Osteocyte (in vitro differentiated cells): ENCODE measurements at places on chromosomes 2 and 18.

- no peak overlapping the region for H3K4me3 ChIP-seq
- no peaks in the 10 kb centered on the region for H3K4me1 ChIP-seq
- no peaks in the 10 kb centered on the region for H3K36me3 ChIP-seq
- H3K27me3 ChIP-seq: peaks cover 11% of the 10 kb centered on the region
Observed at GRCh38 chr2:177029501-177029900, 183.1 kb upstream of the HNRNPA3 start.

DNA sequence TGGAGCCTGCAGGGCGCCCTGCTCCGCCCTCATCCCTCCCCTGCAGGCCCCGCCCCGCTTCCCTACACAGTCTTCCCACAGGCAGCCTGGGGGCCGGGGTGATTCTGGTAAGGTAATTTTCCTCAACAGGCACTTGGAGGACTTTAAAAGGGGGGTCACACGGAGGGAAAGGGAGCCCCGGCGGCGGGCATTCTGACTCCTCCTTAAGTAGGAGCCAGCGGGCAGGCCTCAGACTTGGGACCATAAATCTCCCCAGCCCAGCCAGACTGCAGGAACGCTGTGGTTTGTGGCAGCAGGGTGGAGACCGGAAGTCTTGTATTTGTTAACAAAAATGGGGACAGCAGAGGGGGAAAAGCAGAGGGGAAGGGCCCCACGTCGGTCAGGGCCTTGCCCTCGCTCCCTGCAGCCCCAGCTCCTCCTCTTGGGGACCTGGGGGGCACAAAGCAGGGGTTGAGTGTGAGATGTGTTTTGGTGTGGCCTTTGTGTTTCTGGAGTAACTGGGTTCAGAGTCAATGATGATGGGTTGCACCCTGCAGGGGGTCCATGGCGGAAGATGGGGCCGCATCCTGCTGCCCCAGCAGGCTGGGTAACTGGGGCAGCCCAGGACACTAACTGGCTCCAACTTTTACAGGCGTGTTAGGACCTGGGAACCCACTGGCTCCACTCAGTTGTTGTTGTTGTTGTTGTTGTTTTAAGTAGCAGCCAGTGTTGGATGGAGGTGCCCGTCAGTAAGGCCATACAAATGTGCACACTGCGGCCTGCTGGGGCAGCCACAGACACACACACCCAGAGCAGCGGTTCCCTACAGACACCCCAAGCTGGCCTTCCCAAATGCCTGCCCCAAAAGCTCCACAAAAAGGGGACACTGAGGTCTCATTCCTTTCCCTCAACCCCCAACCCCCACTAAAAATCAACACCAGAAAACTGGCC is 27.7 kb downstream of the SMAD7 start:
- no peak for DNase-seq
- no peaks in the 10 kb centered on the region for H3K27me3 ChIP-seq
- H3K4me3 ChIP-seq: peak overlapping the region; percentile 61
- H3K27ac ChIP-seq: peak overlapping the region; percentile 95
- H3K4me1 ChIP-seq: peaks cover 85% of the 10 kb centered on the region

- H3K4me3 ChIP-seq: no peak overlapping the region
- H3K27ac ChIP-seq: no peak overlapping the region
- H3K36me3 ChIP-seq: no peaks in the 10 kb centered on the region
- peaks cover 3% of the 10 kb centered on the region for H3K27me3 ChIP-seq
Observed at GRCh38 chr2:112694182-112694581, 26.6 kb upstream of the NT5DC4 start.

DNA sequence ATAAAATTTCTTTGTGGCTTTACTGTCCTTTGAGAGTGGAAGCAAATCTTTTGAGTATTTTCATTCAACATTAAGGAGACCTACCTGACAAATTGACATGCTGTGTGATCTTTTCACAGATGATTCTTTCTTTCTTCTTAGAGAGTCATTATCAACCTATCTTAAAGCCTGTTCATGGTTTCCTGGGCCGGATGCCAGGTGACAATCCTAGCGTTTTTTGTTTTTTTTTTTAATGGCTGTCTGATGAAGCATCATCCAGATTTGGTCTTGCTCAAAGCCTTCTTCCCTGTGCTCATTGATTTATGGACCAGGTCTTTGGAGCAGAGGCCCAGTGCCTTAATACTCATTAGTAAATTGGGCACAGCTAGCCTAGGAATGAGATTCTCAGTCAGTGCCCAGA is 9.8 kb upstream of the MGAT5 start:
- H3K4me3 ChIP-seq: no peak overlapping the region
- no peaks in the 10 kb centered on the region for H3K27me3 ChIP-seq
- no peaks in the 10 kb centered on the region for H3K36me3 ChIP-seq
- peaks cover 4% of the 10 kb centered on the region for H3K4me1 ChIP-seq
- no peak overlapping the region for H3K27ac ChIP-seq
- no peak for DNase-seq

DNA sequence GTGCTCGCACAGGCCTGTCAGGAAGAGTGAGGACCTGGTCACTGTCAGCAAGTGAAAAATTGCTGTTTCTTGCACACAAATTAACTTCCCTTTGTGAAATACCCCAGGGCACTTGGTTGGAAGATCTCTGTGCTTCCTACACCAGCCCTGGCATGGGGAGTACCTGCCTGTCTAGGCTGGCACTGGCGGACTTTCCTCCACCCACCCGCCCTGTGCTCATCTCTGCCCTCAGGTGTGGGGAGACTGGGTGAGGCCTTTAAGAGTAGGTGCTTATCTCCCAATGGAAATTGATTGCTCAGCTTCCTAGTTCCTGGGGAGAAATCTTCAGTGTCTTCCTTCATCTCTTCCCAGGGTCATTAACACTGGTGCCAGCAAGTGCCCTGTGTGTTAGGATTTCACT is 42.1 kb downstream of the IMPA2 start:
- H3K4me3 ChIP-seq: no peak overlapping the region
- peaks cover 2% of the 10 kb centered on the region for H3K36me3 ChIP-seq
- no peaks in the 10 kb centered on the region for H3K27me3 ChIP-seq
- no peaks in the 10 kb centered on the region for H3K4me1 ChIP-seq
- H3K27ac ChIP-seq: no peak overlapping the region

GRCh38 chr2:222711315-222711940 is 40.0 kb downstream of the MOGAT1 start:
- no peak for DNase-seq
- H3K36me3 ChIP-seq: peaks cover 3% of the 10 kb centered on the region
- no peak overlapping the region for H3K4me3 ChIP-seq
- H3K27me3 ChIP-seq: no peaks in the 10 kb centered on the region
- peak overlapping the region; percentile 78 for H3K27ac ChIP-seq

GRCh38 chr18:58104096-58104495 is 60.1 kb downstream of the NEDD4L start:
- no peak for DNase-seq
- H3K4me3 ChIP-seq: no peak overlapping the region
- no peak overlapping the region for H3K27ac ChIP-seq
- no peaks in the 10 kb centered on the region for H3K36me3 ChIP-seq

DNA sequence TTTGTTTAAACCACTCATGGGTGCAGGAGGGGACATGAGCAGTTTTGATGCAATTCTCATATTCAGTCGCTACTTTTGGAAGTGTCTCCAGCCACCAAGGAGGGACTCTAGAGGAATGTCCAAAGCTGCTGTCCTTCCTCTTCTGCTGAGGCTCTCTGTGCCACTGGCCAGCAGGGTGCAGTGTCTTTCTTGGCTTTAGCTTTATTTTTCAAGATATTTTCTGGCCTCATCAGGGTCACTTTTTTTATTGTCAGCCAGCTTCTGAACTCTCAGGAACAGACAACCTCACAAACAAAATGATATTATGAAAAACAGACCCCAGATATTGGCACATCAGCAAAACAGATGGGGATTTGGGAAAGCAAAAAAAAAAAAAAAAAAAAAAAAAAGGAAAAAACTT is 289.3 kb upstream of the ZSWIM2 start:
- peaks cover 25% of the 10 kb centered on the region for H3K27me3 ChIP-seq
- H3K4me3 ChIP-seq: no peak overlapping the region
- H3K36me3 ChIP-seq: no peaks in the 10 kb centered on the region
- no peaks in the 10 kb centered on the region for H3K4me1 ChIP-seq
- no peak overlapping the region for H3K27ac ChIP-seq
